Activated gamma-delta T cell treated with Interleukin-2 at 50 U/mL for 16 hours (primary cell): ENCODE measurements at places on chromosomes 3 and 15.

DNA sequence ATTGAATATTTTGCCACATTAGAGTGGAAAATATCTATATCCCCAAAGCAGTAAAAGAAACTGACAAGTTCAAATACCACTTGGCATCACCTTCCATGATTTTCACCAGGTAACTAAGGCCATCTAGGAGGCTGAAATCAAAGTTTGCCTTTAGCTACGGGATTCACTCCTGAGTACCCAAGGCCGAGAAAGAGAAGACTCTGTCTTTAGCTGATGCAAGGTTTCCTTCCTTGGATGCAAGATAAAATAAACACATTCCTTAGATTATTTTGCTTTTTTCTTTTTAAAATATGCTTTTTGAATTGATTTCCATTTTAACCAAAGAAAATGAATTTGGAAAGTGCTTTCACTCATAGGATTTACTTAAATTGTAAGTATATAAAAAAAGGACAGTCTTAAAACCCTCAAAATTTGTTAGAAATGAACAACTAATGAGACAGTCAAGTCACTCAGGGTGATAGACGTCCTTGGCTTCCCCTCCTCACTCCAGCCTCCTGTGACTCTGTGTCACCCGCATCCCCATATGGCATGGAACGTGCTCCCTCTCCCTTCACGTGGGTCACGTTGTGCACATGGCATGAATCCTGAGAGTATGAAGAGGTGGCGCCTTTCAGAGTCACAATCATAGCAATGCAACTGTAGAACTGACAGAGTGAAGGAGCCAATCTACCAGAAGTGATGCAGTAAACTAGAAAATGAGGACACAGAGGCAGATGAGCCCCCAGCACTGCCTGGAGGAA is 148.4 kb downstream of the RTP4 start:
- DNase-seq, result no peak

DNA sequence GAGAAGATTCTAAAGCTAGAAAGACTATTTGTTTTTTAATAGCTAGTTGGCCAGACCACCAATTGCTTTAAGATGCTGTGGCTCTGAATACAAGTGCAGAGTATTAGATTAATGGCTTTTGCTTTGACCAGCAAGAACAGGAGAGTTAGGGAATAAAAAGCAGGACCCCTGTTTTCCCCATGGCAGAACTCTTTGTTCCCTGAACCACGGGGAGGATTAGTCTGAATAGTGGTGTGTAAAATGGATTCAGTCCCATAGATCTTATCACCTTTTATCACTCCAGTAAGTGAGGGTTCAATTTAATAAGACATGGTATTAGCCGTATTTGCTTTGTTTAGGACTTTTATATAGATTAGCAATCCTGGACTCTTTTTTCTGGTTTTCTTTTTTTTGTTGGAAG is 562.6 kb upstream of the DPPA4 start:
- no peak for DNase-seq

- DNase-seq, result no peak
These were observed 156.7 kb upstream of the TSC22D2 start for GRCh38 chr3:150251187-150252062.

DNA sequence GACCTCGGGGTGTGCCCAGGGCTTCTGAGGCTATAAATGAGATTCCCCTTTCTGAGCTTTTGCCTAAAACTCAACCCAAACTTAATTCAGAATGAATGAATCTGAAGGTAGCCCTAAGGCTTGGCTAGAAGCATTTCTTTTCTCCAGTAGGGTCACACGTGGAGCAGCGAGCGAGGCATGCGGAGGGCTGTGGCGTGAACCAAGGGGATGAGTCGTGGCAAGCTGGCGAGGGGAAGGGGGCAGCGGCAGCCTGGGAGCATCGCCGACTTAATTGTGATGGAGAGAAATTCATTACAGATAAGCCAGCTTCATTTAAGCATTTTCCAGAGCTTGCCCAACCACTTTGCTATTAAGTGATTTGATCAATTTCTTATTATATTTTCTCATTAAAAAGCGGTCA is 79.9 kb downstream of the CHSY1 start:
- no peak for DNase-seq

- no peak for DNase-seq
These were observed 51.3 kb upstream of the SCAANT1 start for GRCh38 chr3:63963496-63963895.

- no peak for DNase-seq
These were observed 13.2 kb downstream of the AAGAB start for GRCh38 chr15:67241132-67241855.

- DNase-seq, result no peak
These were observed 33.9 kb downstream of the RPN1 start for GRCh38 chr3:128616516-128617269.

GRCh38 chr3:52494445-52494844 is 693 bp upstream of the STAB1 start:
- no peak for DNase-seq

- peak; percentile 63 for DNase-seq
These were observed 39.3 kb downstream of the KLHL6 start for GRCh38 chr3:183515968-183516851.

DNA sequence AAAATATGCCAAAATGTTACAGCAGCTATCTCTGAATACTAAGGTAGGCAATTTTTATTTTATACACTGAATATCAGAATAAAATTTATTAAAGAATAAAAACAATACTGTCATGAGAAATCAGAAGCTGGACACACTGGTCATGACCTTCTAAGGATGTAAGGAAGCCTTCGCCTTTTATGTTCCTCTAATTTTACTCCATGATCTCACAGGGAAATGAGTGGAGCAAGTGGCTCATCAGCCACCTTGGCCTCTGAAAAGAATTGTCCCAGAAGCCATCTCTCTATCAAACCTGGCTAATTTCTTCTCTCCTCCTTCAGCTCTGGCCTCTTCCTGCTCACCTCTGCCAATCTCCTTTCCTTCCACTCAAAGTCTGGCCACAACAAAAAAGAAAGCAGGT is 48.6 kb downstream of the THRB start:
- no peak for DNase-seq

GRCh38 chr3:159928071-159928491 is 60.6 kb upstream of the IL12A start:
- no peak for DNase-seq

- no peak for DNase-seq
These were observed 2.1 kb upstream of the GABRA5 start for GRCh38 chr15:26864664-26865191.

DNA sequence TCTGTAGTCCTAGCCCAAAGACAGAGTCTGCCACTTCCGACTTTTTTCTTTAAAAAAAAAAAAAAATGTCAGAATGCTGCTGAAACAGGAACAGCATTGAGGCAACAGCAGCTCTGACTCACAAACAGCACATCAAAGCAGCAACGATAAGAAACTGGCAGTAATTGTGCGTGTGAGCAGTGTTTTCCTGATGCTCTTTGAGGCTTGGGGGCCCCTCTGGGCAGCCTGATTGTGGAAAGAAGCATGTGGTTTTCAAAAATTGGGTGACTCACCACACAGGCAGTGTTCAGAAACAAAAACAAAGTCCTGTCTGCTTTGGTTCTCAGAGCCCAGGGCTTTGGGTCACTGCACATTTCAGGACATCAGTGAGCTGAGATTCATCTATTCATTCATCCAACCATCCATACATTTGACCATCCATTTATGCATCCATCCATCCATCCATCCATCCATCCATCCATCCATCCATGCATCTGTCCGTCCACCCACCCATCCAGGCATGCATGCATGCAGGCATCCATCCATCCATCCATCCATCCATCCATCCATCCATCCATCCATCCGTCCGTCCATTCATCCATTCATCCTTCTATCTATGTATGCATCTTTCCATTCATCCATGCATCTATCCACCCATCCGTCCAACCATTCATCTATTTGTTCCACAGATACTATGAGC is 308.4 kb downstream of the RPLP1 start:
- DNase-seq, result peak; percentile 80

- DNase-seq, result peak; percentile 41
These were observed at the start of gene SPESP1 for GRCh38 chr15:68930268-68931022. Gene SPESP1, plus strand, starts transcription at chr15:68930525. Its CDS starts 129 bp downstream, at chr15:68930654.

DNA sequence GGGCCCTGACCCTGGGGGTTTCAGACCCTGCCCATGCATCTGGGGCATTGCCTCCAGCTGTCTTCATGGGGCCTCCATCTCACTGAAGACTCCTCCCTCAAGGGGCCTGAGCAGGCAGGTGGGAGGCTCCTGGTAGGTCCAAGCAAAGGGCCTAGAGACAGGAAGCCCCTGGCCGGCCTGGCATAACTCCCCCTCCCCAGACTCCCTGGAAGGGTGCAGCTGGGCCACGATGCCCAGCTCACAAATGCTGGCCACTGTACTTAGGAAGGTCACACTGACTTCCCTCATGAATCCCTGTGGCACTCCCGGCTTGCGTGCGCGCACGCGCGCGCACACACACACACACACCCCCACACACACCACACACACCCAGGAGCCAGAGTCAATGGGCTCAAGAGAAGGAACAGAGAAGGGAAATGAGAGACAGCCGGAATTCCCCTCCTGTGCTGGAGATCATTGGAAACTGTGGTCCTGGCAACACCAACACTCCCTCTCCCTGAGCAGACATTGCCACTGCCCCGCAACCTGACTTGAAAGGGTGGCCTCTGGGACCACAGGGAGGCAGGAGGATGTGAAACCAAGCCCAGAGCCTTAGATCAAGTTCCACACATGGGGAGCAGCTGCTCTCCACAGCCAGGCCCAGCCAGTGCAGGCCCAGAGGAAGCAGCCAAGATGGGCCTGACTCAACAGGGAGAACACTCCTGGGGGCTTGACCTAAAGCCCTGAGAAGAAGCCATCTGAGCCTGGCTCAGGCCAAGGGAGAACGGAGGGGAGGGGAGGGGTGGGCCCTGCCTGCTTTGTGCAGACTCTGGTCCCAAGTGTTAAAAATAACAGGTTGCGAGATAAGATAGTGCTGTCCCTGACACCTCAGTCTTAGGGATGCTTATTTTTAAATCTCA is 69.7 kb downstream of the SCN5A start:
- DNase-seq, result no peak

DNA sequence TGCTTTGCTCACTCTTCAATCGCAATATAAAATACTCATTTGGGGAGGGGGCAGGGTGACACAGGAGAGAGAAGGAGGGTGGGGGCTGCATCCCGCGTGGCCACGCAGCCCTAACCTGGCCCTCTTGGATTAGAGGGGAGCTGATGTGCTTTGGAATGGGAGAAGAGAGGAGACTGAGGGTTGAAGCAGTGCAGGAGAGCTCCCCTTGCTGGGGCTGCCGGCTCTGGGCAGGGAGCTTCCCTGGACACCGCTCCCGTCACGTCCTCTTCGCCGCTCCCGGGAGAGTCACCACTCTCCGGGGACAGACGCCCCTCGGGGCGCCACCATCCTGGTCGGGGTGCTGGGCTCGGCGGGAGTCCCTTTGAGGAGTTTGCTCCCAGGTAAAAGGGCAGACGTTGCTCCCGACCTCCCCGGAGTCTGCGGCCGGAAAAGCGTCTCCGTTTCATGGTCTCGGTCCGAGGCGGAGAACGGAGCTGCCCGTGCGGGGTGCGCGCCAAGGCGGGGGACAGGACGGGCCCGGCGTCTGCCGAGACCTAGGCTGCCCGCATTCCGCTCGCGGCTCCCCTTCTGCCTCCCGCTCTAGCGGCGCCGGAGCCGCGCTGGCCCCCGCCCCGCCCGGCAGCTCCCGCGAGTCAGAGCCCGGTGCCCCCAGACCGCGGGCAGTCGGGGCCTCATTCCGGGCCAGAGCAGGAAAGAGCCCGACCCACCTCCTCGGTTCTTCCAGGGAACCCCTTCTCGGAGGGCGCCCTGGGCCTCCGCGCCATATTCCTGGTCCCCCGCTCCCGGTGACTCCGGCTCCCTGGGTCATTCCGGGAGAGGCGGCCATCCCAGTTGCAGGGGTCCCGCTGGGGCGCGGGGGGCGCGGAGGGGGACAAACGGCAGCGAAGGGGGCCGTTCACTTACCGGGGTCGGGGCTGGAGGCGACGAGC is 603 bp downstream of the SLC7A14 start:
- no peak for DNase-seq

DNA sequence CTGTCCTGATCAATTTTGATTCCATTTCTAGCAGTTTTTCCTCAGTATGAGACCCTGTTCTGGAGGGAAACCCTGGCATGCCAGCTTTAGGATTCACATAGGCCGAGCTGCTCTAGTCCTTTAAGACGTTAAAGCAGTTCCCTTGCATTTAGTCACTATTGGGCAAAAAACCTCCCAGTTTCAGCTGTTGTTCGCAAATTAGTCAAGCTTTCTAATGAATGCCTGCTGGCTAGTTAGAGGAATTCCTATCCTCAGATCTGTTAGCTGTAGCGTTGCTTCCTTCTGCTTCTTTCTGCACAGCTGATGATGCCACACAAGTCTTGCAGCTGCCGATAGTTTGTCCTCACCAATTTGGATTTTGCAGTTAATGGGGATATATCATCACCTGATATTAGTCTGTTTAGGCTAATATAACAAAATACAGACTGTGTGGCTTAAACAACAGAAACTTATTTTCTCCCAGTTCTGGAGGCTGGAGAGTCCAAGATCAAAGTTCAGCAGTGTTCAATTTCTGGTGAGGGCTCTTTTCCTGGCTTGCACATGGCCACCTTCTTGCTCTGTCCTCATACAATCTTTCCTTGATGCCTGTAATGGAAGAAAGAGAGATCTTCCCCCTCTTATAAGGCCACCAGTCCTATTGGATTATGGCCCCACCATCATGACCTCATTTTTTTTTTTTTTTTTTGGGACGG is 7.5 kb upstream of the UBL7 start:
- DNase-seq, result no peak

- DNase-seq, result no peak
These were observed 6.6 kb upstream of the SOX2 start for GRCh38 chr3:181705086-181705480.

GRCh38 chr3:168803536-168803935 is 707.8 kb upstream of the GOLIM4 start:
- DNase-seq, result no peak

- DNase-seq, result no peak
These were observed 256.7 kb upstream of the ICE2 start for GRCh38 chr15:60735559-60736047.

- no peak for DNase-seq
These were observed 216.1 kb downstream of the MTHFS start for GRCh38 chr15:79680720-79681119.

- DNase-seq, result no peak
These were observed 902.1 kb upstream of the SEMA6D start for GRCh38 chr15:46815240-46815639.

- no peak for DNase-seq
These were observed 35.2 kb downstream of the MYZAP start for GRCh38 chr15:57626713-57627440.

DNA sequence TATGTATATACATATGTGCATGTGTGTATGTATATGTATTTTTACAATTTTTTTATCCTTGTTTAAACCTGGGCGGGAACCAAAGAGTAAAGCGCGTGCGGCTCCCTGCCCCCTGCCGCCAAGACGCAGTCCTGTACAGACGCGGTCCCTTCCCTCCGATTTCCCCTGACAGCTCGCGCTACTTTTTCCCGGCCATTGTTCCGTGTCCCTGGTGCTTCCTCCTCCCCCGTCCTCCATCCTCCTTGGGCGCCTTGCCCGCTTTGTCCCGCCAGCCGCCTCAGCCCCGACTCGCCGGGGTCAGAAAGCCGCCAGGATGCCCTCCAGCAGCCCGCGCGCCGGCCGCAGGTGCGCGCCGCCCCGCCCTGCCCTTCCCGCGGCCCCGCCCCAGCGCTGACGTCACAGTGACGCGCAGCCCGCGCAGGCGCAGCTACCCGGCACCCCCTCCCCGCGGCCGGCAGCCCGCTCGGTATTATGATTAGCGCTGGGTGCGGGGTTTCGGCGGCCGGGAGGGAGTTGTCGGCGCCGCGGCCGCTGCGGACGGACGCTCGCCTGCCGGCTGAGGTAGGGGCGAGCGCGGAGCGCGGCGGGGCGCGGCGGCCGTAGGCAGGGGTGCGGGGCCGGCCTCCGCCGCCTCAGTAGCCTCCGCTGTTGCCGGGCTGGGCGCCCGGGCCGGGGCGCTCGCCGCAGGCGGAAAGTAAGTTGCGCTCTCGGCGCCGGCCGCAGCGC is at the start of gene SNRK:
TSS of gene SNRK (plus strand) at position 426 of the 726 bp plus-strand sequence. CDS start 16,664 bp downstream, outside the sequence.
- peak; percentile 92 for DNase-seq
